ENCODE measurements at places on chromosomes 2 and 18.

- no peaks in the 10 kb centered on the region for H3K27me3 ChIP-seq
- peaks cover 24% of the 10 kb centered on the region for H3K36me3 ChIP-seq
- DNase-seq = no peak
- H3K4me3 ChIP-seq = no peak overlapping the region
- no peaks in the 10 kb centered on the region for H3K4me1 ChIP-seq
Observed at GRCh38 chr2:149564983-149565382, 22.6 kb downstream of the MMADHC start.

DNA sequence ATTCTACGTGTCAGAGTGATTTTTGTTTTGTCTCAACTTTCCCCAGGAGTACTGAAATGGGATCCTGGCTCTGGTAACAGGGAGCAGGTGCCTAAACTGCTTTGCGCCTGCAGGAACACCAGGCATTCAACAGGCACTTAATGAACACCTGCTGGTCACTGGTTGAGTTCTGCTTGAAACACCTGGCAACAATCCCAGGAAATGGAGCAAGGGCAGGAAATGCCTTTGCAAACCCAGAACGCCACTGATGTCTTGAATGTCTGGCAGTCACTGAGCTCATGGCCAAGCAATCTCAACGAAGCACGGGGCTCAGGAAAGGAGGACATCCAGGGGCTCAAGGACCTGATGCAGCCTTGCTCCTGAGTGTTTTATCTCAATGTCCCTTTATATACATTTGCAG lies 360.0 kb upstream of the RAB6C start:
- DNase-seq = no peak
- H3K27ac ChIP-seq = no peak overlapping the region
- no peak overlapping the region for H3K4me3 ChIP-seq
- no peaks in the 10 kb centered on the region for H3K36me3 ChIP-seq
- peaks cover 3% of the 10 kb centered on the region for H3K27me3 ChIP-seq

- peak; percentile 21 for DNase-seq
- peaks cover 68% of the 10 kb centered on the region for H3K27me3 ChIP-seq
- H3K4me1 ChIP-seq = peaks cover 8% of the 10 kb centered on the region
Observed at GRCh38 chr2:85132834-85133637, at the start of gene TCF7L1. Gene TCF7L1, plus strand, starts transcription at chr2:85133392. Its CDS starts 293 bp downstream, at chr2:85133685.

GRCh38 chr2:67848551-67849285 lies 214.1 kb downstream of the C1D start:
- no peak overlapping the region for H3K27ac ChIP-seq
- H3K4me1 ChIP-seq = no peaks in the 10 kb centered on the region
- H3K4me3 ChIP-seq = no peak overlapping the region

GRCh38 chr18:45386041-45386655 lies 229.1 kb upstream of the SLC14A2 start:
- H3K36me3 ChIP-seq = no peaks in the 10 kb centered on the region
- H3K27ac ChIP-seq = no peak overlapping the region
- peaks cover 19% of the 10 kb centered on the region for H3K27me3 ChIP-seq
- H3K4me1 ChIP-seq = no peaks in the 10 kb centered on the region

GRCh38 chr2:31877008-31877407 lies 133.8 kb downstream of the MEMO1 start:
- peaks cover 8% of the 10 kb centered on the region for H3K36me3 ChIP-seq
- H3K4me3 ChIP-seq = no peak overlapping the region
- no peaks in the 10 kb centered on the region for H3K4me1 ChIP-seq
- no peak overlapping the region for H3K27ac ChIP-seq

DNA sequence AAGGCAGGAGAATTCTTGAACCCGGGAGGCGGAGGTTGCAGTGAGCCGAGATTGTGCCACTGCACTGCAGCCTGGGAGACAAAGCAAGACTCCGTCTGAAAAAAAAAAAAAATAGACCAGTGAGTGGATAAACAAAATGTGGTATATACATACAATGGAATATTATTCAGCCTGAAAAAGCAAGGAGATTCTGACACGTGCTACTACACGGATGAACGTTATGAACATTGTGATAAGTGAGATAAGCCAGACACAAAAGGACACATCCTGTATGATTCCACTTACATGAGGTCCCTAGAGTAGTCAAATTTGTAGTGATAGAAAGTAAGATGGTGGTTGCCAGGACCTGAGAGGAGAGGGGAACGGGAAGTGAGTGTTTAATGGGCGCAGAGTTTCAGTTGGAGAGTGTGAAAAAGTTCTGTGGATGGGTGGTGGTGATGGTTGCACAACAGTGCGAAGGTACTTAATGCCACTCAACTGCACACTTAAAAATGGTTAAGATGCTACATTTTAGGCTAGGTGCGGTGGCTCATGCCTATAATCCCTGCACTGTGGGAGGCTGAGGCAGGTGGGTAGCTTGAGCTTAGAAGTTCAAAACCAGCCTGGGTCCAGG lies 38.3 kb downstream of the NIFK start:
- DNase-seq = no peak
- peak overlapping the region; percentile 93 for H3K27ac ChIP-seq
- no peaks in the 10 kb centered on the region for H3K36me3 ChIP-seq
- peaks cover 48% of the 10 kb centered on the region for H3K4me1 ChIP-seq
- H3K4me3 ChIP-seq = no peak overlapping the region

DNA sequence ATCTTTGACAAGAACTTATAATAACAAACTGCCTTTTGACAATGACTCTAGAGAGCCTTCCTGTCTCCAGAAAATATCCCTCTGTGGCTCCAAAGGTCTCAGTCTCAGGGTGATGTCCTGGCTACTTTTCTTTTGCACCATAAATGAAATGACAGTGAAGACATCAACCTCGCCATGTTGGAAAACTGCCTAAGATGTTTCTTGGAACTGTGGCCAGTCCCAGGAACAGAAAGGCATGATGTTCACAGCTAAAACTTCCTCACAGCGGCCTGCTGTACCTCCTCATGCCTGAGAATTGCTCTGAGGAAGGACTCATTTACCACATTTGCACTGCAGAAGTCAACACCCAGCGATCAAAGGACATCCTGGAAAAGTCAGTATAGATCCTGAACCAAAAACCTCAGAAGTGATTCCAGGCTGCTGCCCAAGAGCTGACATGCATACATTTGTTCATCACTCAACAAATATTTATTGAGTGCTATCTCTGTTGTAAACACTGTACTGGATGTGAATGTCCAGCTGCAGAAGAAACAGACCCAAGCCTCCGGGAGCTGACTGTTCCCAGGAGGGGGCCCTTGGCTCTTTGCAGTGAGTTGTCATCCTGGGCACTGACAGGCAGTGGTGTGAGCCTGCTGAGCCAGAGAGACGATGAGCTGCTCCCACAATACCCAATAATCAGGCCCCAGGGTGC lies 64.3 kb upstream of the ACSL3 start:
- H3K27ac ChIP-seq = no peak overlapping the region
- no peaks in the 10 kb centered on the region for H3K27me3 ChIP-seq
- H3K36me3 ChIP-seq = no peaks in the 10 kb centered on the region
- DNase-seq = no peak
- no peaks in the 10 kb centered on the region for H3K4me1 ChIP-seq

- DNase-seq = no peak
- H3K27ac ChIP-seq = no peak overlapping the region
- H3K36me3 ChIP-seq = no peaks in the 10 kb centered on the region
- H3K27me3 ChIP-seq = peaks cover 15% of the 10 kb centered on the region
Observed at GRCh38 chr2:172726172-172726735, 9.4 kb upstream of the RAPGEF4 start.

- H3K36me3 ChIP-seq = peaks cover 67% of the 10 kb centered on the region
- peaks cover 24% of the 10 kb centered on the region for H3K4me1 ChIP-seq
- no peak overlapping the region for H3K4me3 ChIP-seq
- no peaks in the 10 kb centered on the region for H3K27me3 ChIP-seq
- no peak overlapping the region for H3K27ac ChIP-seq
Observed at GRCh38 chr2:48512571-48512970, 17.4 kb upstream of the STON1 start.

GRCh38 chr18:9177031-9177430 lies 40.5 kb downstream of the ANKRD12 start:
- no peak overlapping the region for H3K4me3 ChIP-seq
- DNase-seq = no peak
- peaks cover 33% of the 10 kb centered on the region for H3K36me3 ChIP-seq
- no peak overlapping the region for H3K27ac ChIP-seq
- H3K4me1 ChIP-seq = peaks cover 18% of the 10 kb centered on the region

DNA sequence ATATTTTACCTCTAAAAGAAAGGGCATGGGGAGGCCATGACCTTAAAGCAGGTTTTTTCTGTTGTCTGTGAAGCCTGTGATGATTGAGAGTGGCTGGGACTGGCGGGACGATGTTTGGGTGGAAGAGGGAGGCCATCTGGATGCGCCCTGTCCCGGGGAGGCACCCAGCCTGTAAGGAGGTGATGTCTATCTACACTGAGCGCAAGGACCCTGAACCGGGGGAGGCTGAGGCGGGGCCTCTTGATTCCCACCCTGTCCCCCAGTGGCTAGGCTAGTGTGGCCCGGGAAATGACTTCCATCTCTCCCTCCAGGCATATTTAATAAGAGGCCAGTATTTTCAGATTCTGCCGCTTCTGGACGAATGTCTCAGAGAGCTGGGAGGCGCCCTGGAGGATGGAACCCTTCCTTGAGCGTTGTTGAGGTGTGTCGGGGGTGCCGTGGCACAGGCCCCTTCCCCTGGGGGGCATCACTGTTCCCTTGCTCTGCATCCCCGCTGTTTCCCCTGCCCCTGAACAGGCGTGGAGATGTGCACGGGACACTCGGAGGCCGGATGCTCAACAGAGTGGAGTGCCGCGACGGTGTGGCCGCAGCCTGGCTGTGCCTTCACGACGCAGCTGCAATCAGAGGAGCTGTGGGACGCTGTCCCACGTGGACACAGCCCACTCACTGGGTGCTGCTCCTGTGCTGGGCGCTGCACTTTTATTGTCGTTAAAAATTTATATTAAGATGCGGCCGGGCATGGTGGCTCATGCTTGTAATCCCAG lies 185.4 kb downstream of the LDLRAD4 start:
- H3K36me3 ChIP-seq = no peaks in the 10 kb centered on the region
- H3K4me3 ChIP-seq = no peak overlapping the region
- DNase-seq = no peak
- peaks cover 9% of the 10 kb centered on the region for H3K4me1 ChIP-seq

DNA sequence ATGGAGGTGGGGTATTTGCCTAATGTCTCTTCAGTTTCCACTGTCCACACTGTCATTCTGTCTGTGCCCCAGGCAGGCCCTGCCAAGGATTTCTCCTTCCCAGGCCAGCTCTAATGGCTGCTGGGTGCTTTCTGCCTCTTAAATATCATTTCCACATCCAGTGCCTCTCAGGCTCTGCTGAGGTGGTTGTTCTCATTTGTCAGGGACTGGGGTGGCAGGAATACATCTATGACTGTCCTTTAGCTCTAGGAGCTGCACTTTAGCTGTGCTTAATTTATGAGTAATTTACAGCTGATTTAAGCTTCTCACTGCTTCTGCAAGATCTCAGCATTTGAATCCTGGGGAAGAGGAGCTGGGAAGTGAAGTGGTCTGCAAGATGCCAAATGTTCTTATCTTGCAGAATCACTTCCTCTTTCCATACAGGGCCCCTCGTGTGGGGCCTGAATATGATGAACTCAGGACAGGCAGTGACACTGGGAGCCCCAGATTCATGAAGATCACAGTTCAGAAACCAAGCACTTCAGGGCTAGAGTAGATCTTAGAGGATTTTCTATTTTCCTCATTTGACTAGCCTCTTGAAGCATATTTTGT lies 150.2 kb downstream of the FSHR start:
- no peaks in the 10 kb centered on the region for H3K4me1 ChIP-seq
- H3K27me3 ChIP-seq = no peaks in the 10 kb centered on the region
- no peaks in the 10 kb centered on the region for H3K36me3 ChIP-seq
- H3K27ac ChIP-seq = no peak overlapping the region
- no peak for DNase-seq
- no peak overlapping the region for H3K4me3 ChIP-seq

DNA sequence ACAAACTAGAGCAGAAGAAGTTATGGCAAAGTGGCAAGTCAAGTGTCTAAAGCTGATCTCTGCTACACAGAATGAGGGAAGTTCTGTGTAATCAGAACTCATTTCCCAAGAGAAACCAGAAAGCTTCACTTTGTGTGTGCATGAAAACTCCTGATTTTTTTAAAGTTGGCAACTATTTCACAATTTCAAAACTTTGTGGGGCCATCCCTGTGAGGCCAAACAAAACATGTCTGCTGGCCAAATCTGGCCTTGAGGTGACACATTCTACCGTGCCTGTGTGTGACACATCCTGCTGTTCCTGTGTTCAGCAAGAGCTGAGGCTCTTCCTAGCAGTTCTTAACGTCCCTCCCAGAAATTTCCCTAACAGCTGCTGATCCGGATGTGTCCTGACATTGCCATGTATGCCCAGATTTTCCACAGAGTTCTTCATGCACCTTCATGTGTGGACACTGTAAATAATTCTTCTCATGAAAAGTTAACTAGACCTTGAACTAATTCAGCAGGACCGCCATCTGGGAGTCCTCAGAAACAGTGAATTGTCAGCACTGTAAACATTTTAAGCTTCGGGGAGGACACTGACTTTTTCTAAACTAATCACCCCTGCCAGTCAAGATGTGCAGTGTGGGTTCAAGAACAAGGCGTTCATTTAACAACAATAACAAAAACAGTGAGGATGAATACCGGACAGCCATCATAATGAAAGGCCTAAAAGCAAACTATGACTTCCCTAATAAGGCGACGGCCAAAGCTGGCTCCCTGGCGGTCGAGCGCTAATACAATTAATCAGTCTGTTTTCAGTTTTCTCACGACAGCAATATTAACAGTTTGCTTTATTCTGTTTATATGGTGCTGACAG lies 99.0 kb downstream of the PLEKHM3 start:
- no peak overlapping the region for H3K4me3 ChIP-seq
- H3K36me3 ChIP-seq = no peaks in the 10 kb centered on the region
- DNase-seq = no peak
- H3K4me1 ChIP-seq = peaks cover 6% of the 10 kb centered on the region
- H3K27me3 ChIP-seq = no peaks in the 10 kb centered on the region

DNA sequence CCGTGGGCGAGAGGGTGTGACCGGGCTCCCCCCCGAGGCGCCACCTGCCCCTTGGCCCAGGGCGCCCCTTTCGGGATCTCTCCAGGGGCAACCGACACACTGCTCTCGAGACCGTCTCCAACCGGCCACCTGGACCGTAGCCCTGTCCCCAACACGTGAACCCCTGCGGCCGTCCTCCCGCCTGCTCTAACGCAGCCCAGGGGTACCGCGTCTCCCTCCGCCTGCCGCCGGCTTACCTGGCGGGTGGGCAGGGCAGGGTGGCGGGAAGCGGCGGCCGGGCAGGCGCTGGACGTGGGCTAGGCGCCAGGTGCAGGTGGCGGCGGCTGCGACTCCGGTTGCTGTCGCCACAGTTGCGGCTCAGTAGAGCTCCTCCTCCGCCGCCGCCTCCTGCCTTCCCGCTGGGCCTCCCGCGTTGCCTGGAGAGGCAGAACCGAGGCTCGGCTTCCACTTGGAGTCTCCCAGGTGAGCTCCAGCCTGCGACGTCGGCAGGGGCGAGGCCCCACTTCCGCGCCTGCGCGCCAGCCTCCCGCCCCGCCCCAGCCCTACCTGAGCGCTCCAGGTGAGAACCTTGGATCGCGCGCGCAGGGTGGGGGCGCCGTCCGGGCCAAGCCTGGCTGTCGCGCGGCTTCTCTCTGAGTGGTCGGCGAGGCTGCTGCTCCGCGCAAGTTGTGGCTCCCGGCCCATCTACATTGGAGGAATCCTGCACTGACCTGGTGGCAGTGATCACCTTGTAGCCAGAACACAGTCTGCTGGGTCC lies at the start of gene GALNT3:
Gene GALNT3 (minus strand): TSS at position 469 of the 757 bp plus-strand sequence. CDS start 23,547 bp downstream, outside the sequence.
- H3K4me3 ChIP-seq = peak within 1 kb of the TSS; percentile 91
- DNase-seq = peak; percentile 52
- H3K4me1 ChIP-seq = peaks cover 43% of the 10 kb centered on the region
- H3K27ac ChIP-seq = peak within 1 kb of the TSS; percentile 94

GRCh38 chr18:58231930-58232329 lies 187.9 kb downstream of the NEDD4L start:
- H3K4me3 ChIP-seq = no peak overlapping the region
- no peak overlapping the region for H3K27ac ChIP-seq
- H3K4me1 ChIP-seq = no peaks in the 10 kb centered on the region
- no peaks in the 10 kb centered on the region for H3K27me3 ChIP-seq
- no peaks in the 10 kb centered on the region for H3K36me3 ChIP-seq

GRCh38 chr2:69549421-69549820 lies 94.1 kb downstream of the AAK1 start:
- H3K27me3 ChIP-seq = no peaks in the 10 kb centered on the region
- peaks cover 10% of the 10 kb centered on the region for H3K4me1 ChIP-seq
- peaks cover 61% of the 10 kb centered on the region for H3K36me3 ChIP-seq
- no peak for DNase-seq
